ENCODE measurements at places on chromosomes 3 and 15.

DNA sequence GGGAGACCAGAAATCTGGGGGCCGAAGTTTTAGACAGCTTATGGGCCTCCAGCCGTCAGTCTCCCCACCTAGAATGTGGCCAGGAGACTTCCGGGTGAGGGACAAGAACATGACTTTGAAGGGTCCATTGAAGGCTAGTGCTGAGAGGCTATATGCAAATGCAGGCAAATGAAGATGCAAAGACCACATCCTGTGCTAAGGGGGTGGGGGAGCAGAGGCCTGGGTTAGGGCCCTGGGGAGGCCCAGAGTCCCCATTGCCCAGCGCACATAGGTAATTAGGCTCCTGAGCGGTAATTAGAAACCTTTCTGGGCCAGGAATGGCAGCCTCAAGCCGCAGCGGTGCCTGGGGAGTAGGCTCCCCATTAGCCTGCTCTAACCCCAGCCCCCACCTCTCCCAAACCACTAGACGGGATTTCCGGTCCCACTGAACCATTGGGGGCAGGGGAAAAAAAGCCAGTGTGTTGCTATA, 6.8 kb downstream of the CSK start:
- no peak for DNase-seq

DNA sequence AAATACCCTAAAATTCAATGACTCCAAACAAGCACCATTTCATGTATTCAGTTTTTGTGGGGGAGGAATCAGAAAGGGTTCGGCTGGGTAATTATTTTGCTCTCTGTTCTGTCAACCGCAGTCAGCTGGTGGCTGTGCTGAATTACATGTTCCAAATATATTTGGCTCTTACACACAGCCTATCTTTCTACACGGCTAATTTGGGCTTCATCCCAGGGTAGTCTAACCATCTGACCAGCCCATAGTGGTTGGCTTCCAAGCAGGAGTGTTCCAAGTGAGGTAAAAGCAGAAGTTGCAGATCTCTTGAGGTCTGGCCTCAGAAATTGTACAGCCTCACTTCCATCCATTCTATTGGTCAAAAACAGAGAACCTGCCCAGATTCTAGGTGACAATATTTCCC, 760.8 kb upstream of the SEMA6D start:
- no peak for DNase-seq

GRCh38 chr3:156632601-156633000, 41.8 kb upstream of the TIPARP start:
- DNase-seq = no peak

GRCh38 chr3:147400111-147400510, 6.2 kb downstream of the ZIC4 start:
- no peak for DNase-seq

GRCh38 chr3:45027441-45027840, 1.3 kb downstream of the CLEC3B start:
- no peak for DNase-seq

GRCh38 chr3:1251282-1252060, 158.6 kb downstream of the CNTN6 start:
- DNase-seq = peak; percentile 14

- peak; percentile 72 for DNase-seq
These were observed 26.7 kb upstream of the TMC3 start for GRCh38 chr15:81400640-81401236.

GRCh38 chr3:74329096-74329495, 285.4 kb downstream of the CNTN3 start:
- no peak for DNase-seq

GRCh38 chr3:170914690-170915089, 6.3 kb upstream of the EIF5A2 start:
- DNase-seq = peak; percentile 16

DNA sequence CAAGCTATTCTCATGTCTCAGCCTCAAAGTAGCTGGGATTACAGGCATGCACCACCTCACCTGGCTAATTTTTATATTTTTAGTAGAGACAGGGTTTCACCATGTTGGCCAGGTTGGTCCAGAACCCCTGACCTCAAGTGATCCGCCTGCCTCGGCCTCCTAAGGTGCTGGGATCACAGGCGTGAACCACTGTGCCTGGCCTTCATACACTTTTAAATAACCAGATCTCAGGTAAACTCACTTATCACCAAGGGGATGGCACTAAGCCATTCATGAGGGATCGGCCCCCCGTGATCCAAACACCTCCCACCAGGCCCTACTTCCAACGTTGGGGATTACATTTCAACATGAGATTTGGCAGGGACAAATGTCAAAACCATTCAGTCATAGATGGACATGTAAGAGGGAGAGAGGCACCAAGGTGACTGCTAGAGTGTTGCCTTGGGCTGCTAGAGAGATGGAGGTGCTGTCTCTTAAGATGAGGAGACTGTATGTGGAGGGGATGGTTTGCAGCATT, 13.3 kb upstream of the DOCK3 start:
- no peak for DNase-seq

- DNase-seq = peak; percentile 11
These were observed 223.5 kb upstream of the RBMS3 start for GRCh38 chr3:29057326-29057725.

- DNase-seq = no peak
These were observed 13.3 kb upstream of the PXYLP1 start for GRCh38 chr3:141218162-141218835.

- no peak for DNase-seq
These were observed 39.1 kb downstream of the SCAPER start for GRCh38 chr15:76866008-76866407.

DNA sequence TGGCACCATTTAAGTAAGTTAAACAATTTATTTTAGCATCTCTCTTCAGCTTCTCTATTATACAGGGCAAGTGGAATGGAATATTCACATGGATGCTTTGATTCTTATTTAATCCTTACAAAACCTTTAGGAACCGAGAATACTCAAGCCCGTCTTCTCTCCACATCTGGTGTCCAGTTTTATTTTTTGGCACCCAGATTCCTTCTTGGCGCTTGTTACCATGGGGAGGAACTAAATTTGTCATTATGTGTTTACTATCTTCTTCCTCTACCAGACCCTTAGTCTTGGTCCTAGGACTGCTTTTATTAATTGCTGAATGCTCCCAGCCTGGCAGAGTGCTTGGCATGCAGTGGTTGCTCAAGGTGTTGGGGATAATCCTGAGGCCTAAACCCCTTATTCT, 138.8 kb downstream of the CACNA2D3 start:
- DNase-seq = no peak

GRCh38 chr3:7205962-7206361, 345.0 kb downstream of the GRM7 start:
- DNase-seq = no peak

GRCh38 chr3:126995254-126995780, 12.4 kb downstream of the PLXNA1 start:
- DNase-seq = no peak

DNA sequence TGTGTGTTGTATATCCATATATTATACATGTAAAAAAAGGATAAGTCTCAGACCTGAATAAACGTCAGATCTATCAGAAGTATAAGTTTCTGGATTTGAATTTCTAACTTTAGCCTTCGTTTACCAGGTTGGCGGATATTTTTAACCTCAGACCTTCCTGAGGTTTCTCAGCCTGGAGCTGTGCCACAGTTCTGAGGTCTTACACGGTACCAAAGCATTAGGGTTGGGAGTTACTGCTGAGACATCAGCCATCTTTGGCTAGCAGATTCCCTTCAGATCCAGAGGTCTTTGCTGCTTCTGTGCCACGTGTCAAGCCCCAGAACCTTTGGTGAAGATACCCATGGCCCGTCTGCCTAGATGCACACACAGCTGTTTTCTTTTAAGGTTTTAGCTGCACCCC, 84.7 kb downstream of the PPP2R3A start:
- DNase-seq = no peak

GRCh38 chr15:63212050-63213004, 22.9 kb downstream of the RAB8B start:
- DNase-seq = no peak

GRCh38 chr15:75313116-75313845, 22.6 kb upstream of the COMMD4 start:
- no peak for DNase-seq

DNA sequence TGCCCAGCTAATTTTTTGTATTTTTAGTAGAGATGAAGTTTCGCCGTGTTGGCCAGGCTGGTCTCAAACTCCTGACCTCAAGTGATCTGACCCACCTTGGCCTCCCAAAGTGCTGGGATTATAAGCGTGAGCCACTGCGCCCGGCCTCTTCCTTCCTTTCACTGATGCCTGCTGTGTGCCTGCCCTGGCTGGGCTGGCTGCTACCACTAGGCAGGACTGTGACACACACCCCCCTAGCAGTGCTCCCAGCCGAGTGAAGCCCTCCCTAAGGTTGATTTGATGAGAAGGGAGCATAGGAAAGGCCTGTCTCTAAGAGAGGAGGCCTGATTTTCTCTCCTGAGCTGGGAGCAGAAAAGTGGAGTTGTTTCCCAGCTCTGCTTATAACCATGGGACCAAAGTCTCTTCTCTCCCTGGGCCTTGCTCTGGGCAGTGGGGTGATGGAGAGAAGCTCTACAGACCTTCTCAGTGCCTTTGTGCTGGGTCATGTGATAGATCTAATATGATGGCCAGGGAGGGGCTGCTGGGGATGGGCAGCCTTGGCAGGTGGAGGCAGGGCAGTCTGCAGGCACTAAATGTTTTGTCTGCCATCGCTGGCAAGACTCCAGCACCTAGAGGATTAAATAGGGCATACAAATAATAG, 20.1 kb upstream of the SFMBT1 start:
- no peak for DNase-seq

DNA sequence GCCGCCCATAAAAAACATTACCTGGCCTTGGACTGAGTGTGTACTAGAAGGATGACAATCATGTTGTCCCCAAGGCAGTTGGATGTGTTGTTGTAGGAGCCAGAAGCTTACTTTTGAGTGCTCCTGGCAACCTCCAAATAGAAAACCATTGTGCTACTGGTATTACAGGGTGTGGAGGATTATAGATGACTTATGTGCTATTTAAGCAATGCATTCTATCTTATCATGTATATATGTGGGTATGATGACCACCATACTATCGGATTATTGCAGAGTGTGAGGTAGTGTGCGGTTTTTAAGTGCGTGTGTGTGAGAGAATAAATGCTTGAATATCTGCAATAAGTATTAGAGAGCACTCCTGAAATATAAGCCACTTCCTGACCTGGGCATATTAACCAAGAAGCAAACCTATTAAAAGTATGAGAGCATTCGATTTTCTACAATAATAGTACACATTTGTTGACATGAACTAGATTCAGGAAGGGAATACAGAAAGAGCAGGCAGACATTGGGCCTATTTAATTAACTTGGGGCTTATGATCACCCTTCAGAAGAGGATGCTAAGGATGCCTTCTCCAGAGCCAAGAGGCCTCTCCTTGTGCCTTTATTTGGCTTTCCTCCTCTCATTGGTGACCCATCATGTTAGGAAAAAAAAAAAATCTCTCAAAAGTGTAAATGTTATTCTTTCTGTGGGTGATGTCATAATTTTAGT, 11.7 kb upstream of the MBNL1 start:
- no peak for DNase-seq

DNA sequence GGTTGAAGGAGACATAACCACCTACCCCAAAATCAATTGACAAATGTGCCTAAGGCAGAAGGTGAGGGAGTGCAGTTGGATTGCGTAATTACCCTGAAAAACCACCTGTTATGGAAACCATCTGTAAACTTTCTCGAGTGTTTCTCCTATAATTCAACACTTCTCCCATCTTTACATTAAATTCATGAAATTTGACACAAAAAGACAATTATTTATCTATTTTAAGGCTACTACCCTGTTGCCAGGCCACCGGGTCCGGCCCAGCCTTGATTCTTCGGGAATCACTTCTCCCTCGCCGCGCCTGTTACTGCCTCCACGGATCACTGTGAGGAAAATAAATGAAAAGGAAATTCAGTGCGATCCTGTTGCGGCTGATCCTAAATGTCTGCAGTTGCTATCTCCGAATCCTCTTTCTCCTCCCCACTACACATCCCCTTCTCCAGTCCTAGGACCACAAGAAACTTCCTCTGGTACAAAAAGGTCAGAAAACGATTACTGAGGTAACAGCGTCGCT, 646 bp downstream of the IQCB1 start:
- DNase-seq = no peak

DNA sequence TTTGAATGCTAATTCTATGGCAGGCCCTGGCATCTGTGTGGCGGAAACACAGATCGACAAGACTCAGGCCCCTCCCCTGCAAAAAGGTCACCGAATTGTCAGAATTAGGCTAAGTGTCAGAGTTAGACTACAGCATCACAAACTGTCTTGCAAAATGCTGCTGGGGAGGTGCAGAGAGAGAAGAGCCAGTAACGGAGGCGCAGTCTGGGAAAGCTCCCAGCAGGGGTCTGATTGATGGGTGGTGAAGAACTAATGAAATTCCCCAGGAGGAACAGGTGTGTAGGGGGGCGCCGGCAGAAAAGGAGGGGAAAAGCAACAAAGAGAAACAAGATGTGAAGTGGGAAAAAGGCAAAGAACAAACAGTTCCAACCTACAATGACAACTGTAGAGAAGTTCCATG, 72.7 kb upstream of the TAMM41 start:
- DNase-seq = no peak

- DNase-seq = no peak
These were observed 398.1 kb downstream of the GABRB3 start for GRCh38 chr15:26374806-26375205.

GRCh38 chr3:113211330-113212149, at the start of gene BOC:
Gene BOC, plus strand, starts transcription at chr3:113211557. Its CDS starts 38,246 bp downstream, at chr3:113249803.
- peak; percentile 79 for DNase-seq

DNA sequence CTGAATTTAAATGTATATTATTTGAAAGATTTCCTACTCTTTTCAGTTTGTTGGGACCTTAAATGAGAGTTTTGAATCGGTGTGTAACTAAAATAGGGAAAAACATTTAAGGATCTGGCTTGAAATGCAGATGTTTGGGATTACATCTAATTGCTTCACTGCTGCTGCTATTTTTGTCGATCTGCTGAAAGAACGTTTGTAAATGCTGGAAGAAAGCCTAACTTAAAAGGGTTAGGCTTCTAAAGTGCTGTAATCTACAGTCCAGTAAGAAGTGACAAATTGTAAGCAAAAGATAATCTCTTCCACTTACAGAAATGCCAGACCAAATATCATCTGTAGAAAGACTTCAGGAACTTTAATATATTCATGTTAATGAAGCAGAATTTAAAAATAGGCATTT, 691.6 kb downstream of the ZNF385D start:
- no peak for DNase-seq

DNA sequence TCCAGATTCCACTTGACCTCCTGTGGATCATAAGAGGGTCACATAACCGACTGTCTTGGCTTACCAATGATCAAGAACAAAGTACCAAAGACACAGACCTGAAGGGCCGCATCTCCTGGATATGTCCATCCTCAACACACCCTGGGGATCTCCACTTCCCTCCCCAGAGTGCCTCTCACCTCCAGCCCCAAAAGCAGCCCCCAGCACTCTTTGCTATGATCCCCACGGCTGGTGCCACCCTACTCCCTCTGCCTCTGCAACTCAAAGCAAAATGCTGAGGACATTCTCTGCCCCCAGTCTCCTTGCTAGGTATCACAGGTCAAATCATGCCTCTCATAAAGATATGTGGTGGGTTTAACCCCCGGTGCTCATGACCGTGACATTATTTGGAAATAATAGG, 32.7 kb downstream of the SLCO2A1 start:
- no peak for DNase-seq
